Smooth muscle cell of the pulmonary artery (primary cell): ENCODE measurements at places on chromosomes 5 and 9. TPM values are rescaled to one million over a fixed set of nuclear protein-coding genes. Genes with fewer than 3 reads are reported as not detected.

The MSX2 gene
- 0.83 and 3.8 TPM in 2 replicates for total RNA-seq

The LCN1 gene
- 0.20 and 0.43 TPM in 2 replicates for total RNA-seq

The SLC1A3 gene
- 0.46 and 20.0 TPM in 2 replicates for total RNA-seq

The LRRC26 gene
- total RNA-seq = not detected in 2 replicates

The COL15A1 gene
- 77.7 and 229 TPM in 2 replicates for total RNA-seq

The LRRC8A gene
- total RNA-seq = 57.5 and 76.5 TPM in 2 replicates

The DND1 gene
- total RNA-seq = 0.07 and 0.13 TPM in 2 replicates

The ACTBL2 gene
- 0.03 TPM in 1 of 2 replicates, not detected in the other for total RNA-seq

The ASPN gene
- total RNA-seq = 9.2 and 9.6 TPM in 2 replicates
